Naive thymus-derived CD4-positive, alpha-beta T cell (primary cell): ENCODE measurements at places on chromosomes 2 and 18. TPM values are rescaled to one million over a fixed set of nuclear protein-coding genes. Genes with fewer than 3 reads are reported as not detected.

GRCh38 chr2:182148344-182148743, 162.7 kb downstream of the PPP1R1C start:
- DNase-seq, result no peak

DNA sequence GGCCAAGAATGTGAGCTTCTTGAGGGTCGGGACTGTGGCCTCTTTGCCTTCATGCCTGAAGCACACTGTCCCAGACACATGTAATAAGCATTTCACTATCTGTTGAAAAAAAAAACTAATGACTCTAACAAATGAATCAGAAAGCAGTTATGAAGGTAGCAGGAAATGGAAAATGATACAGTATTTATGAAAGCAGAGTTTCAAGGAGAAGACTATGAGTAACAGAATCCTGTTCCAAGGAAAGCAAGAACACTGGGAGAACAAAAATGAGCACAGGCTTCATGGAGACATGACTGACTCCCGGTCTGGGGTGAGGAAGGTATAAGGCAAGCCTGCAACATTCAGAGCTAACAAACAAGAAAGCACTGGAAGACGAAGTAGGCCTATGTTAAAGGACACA, 190.8 kb downstream of the RNF152 start:
- DNase-seq, result no peak

The VWC2L gene
- total RNA-seq, result not detected

DNA sequence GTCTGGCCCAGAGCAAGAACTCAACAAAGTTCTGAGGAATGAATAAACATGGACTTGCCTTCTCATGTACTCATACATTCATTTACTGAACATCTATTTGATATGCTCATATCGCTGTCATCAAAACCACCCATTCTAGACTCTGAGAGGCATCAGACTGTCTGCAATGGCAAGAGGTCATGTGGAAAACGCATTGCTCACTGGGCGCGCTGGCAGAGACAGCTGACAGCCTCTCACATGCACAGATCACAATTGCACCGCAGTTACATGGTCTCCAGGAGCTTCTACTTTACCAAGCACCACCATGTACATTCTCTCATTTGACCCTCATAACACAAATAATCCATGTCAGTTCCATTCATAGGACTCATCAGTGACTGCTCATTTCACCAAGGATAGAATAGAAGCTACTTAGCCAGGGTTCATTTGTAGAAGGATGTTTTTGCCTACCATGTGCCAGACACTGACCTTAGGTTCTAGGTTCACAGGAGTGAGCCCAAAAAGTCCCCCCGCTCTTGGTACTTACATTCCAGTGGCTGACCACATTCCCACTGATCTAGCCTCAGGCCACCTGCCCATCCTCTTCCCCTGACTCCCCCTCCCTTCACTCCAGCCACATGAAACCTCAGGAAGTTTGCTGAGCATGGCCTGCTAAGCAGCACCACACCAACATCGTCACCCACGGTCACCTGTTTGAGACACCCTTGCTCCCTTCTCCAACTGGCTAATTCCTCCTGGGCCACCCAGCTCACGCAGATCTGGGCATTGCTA, 6.1 kb downstream of the FAM124B start:
- no peak for DNase-seq

- DNase-seq, result no peak
Measured at GRCh38 chr18:64097497-64097896, 51.4 kb downstream of the LINC00305 start.

- no peak for DNase-seq
Measured at GRCh38 chr18:38930881-38931753, 1365.5 kb upstream of the CELF4 start.

DNA sequence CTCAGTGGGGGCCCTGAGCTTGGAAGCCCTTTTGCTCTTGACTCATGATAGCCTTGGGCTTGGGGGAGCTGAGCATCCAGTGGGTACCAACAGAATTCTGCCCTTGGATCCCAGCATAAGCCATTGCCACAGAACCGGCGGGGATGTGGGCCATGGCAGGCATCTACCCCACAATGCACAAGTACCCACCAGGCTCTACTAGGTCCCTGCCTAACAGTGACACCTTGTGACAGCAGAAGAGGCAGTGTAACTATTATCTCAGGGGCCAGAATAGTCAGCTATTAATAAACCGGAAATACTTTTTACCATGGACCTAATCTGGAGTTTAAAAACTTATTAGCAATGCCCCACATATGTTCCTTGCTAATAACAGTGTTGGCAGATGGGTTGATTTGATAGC, 397.2 kb downstream of the TMEM182 start:
- no peak for DNase-seq

GRCh38 chr2:237486334-237486818, 675 bp upstream of the MLPH start:
- DNase-seq, result no peak

GRCh38 chr2:101307950-101308431, 510 bp downstream of the RNF149 start:
- DNase-seq, result no peak

- DNase-seq, result no peak
Measured at GRCh38 chr2:25539136-25539535, 134.2 kb downstream of the DTNB start.

GRCh38 chr2:219081096-219081495, 20.4 kb upstream of the IHH start:
- DNase-seq, result no peak

The FSIP2 gene
- 0.54 TPM for total RNA-seq
